Stimulated activated CD4-positive, alpha-beta T cell treated with anti-CD3 and anti-CD28 coated beads, Interleukin-4, amount 100 ng/mL, for 1 hour (primary cell): ENCODE measurements at places on chromosomes 11 and 22.

DNA sequence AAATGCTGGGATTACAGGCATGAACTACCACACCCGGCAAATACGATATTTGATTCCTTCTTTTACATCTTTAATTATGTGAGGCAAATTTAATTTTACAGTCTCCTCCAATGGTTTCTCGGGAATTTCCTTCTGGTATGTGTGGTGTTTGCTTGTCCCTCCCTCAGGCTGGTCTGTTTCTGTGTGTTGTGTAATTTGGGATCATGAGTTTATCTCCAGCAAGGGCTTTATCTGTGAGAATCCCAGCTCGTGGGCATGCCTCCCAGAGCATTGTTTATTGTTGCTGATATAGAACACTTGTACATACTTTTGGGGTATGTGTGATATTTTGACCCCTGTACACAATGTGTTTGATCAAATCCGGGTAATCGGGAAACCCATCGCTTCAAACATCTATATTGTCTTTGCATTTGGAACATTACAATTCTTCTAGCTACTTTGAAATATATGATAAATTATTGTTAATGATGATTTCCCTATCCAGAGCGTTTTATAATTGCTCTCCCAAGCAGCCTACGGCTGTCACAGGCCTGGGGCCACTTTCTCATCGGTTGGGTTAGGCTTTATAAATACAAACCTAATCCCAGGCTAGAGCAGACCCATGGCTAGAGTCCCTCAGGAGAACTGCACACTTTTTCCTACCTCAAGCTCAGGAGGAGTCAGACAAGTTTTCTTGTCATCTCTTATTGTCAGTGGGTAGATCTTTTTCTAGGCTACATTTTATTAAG, 15.0 kb upstream of the PRR5 start:
- no peak for DNase-seq

GRCh38 chr11:121356357-121356756, 63.8 kb downstream of the SC5D start:
- DNase-seq, result no peak

DNA sequence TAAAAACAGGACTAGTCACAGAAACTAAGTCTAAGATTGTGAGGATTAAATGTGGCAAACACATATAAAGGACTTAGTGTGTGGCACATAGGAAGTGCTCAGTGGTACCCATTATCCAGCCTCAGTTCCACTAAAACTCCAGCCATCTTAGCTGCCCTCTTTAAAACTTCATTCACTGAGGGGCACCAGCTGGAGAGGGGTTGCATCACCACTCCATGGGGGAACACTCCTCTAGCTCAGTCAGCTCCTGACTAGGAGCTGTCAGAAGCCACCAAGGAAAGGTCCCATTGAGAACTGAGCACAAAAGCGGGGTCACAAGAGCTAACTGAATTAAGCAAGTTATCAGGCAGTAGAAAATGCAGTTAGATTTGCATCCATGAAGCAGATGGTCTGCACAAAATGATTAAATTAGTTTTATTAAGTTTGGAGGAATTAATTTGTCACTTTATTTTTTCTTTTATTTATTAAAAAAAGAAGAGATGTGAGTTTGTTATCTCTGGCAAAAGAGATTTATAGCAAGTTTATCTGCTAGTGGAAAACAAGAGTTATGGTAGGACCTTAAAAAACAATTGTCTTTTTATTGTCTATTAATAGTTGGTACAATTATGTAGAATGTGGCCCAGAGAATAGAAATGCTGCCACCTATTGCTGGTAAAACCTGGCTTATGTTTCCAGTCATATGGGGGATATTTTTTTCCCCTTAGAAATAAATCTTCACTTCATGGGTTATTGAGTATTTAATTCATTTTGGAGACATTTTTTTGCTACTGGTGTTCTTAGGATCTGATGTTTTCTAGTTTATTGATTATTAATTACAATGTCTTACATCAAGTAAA, 95.7 kb downstream of the NAV2 start:
- no peak for DNase-seq

DNA sequence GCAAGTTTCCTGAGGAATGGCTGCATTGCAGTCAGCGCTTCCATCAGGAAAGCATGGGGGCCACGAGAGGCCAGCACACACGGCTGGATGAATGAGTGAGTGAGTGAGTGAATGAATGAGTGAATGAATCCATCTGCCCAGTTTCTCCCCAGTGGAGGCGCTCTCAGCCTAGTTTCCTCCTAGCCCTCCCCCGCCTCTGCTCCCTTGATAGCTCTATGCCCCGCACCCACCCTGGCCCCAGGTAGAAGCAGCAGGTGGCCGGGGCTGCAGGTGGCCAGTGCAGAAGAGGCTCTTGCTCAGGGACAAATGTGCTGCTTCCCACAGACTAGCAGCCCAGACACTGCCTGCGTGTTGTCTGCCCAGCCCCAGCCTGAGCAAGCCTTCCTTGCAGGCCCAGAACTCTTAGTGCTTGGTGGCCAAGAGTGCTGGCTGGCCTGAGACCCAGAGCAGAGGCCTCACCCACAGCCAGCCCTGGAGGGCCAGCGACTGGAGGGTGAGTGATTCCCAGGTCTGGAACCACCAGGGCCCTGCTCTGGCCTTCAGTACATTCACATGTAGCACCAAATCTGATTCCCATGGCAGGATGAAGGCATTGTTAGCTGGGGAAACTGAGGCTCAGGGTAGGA, 31.1 kb upstream of the PDGFB start:
- no peak for DNase-seq

- DNase-seq, result no peak
Observed at GRCh38 chr11:120040151-120040840, 97.6 kb downstream of the TRIM29 start.

DNA sequence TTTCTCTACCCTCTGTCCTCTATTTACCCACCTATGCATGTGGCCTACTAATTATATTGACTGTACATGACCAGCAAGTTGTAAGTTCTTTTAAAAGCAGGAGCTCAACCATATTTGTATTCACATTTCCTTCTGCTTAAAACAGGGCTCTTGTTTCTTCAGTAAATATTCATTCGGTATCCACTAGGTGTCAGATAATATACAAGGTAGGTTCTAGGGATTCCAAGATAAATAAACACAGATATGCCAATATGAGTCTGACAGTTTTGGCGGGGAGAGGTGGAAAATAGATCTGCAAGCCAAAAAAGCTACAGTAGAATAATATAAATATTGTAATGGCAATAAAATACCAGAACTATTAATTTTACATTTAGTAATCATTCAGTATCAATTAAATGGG, 15.3 kb upstream of the RAB30 start:
- no peak for DNase-seq

DNA sequence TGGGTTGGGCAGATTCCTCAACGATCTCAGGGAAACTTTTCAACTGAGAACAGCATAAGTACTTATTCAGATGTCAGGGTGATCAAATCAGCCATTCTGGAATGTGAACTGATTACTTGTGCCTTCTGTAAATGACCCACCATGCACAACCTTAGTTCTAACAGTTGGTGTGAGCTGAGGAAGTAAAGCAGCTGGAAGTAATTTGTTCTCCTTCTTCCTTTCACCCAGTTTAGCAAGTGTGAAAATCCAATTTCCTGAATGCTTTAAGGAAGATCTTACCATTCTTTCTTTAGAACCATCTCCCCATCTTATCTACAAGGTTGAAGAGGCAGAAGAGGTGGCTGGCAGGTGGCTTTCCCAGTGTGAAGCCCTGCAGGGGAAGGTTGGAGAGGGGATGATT, 781.6 kb downstream of the ETS1 start:
- no peak for DNase-seq
